Vagina (tissue), 2 donors: ENCODE measurements at places on chromosomes 13 and 19.

DNA sequence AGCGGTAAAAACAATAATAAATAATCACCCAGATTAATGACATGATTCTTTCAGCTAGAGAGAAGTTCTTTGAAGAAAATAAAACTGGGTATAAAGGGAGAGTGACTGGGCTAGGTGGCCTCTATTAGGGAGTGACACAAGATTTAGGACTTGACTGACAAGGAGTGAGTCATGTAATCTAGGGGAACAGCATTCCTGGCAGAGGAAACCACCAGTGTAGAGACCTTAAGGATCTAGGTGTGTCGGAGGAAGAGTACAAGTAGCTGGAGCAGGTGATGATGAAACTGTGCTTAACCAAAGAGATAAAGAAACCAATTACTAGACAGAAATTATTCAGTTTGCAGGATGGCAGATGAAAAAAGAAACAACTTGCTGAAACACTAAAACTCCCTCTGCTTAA lies 248.0 kb downstream of the RFC3 start:
- no peak for DNase-seq

DNA sequence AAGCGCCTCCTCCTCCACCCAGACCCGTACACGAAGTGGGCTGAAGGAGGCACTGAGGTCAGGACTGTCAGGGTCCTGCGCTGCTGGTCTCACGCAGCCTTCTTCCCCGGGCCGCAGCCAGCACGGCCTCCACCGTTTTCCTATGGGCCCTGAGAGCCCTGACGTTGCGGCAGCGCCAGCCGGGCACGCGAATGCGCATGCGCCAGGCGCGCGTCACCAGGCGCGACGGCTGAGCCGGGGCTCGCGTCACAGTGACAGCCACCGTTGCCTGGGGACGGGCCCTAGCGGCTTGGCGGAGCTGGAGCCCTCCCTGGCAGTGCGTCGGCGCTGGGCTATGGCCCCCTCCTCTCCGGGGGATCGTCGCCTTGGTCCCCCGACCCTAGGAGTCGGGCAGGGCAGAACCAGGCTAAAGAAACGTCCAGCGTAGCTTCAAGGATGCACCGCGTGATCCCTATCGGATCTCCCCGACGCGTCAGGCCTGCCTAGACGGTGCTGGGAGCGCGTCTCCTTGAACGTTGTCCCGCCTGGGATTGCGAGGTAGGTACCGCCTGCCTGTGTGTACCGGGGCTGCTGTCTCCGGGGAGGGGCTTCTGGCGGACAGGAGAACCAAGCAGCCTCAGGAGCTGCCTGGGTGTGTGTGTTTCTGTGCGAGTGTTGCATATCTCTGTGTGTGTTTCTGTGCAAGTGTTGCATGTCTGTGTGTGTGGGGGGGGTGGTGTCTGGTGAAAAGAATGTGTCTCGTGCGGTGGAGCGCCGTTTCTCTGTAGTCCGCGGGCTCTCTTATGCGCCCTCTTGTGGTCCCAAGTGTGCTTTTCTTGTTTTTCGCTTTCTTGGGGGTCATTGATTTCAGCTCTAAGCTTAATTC lies 43.2 kb downstream of the ZNF571 start:
- no peak for DNase-seq

DNA sequence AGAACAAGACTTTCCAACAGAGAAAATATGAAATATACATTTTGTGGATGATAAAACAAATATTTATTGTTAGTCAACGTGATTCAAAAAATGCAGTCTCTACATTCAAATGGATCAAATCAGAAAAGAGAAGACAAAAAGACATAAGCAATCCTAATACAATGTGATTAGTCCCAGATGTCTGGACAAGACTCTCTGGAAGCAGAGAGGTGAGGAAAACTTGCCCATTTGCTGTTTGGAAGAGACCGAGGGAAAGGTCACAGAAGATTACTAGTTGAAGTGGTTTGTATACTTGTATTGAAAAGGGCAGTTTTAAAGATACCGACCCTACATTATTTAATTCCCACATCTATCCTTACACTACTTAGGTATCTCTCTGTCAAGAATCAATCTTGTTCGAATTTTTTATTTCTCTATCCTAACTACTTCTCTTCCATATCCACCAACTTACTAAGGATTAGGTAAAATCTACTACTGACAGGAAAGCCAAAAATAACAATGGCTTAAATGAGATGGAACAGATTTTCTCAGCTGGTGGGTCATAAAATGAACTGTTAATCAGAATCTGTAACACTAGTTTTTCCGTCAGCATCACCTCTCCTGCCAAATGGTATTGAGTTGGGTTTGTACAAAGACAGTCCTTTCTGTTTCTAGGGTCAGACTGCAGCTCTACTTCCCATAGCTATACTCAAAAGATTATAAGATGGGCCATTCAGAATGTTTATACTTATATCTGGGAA lies 497.1 kb downstream of the DCT start:
- DNase-seq: no peak

DNA sequence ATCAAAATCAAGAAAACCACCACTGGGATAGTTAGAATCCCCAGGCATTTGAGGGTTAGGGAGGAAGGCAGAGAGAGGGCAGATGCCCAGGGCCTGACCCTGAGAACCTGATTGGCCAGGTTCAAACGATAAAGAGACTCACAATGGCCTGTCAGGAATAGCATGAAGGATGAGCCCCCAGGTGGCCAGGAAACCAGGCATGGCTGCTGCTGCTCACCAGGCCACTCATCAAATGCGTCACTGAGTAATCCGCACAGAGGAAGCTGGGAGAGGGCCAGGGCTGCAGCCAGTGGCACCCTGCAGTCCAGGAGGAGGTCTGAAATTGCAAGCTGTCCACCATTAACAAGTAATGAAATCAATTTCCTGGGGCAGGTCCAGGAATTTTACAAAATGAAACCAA lies 111.3 kb downstream of the KATNAL1 start:
- DNase-seq: no peak

DNA sequence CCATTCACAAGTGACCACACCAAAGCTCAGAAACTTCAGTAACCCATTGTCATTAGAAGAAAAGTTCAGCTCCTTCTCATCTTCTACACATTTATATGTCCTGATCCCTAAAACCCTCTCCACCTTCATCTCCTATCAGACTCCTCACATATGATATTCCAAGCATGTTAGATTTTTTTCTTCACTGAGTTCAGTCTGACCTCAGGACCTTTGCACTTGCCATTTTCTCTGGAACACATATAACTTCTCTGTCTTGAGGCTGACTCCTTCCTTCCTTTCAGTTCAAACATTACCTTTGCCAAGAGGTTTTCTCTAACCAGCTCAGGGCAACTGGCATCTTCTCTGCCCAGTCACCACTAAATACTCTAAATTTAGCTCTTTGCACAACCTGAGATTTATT lies 54.1 kb downstream of the C13orf42 start:
- DNase-seq: no peak

- DNase-seq: no peak
Measured at GRCh38 chr19:2235381-2236063, 607 bp downstream of the PLEKHJ1 start.

DNA sequence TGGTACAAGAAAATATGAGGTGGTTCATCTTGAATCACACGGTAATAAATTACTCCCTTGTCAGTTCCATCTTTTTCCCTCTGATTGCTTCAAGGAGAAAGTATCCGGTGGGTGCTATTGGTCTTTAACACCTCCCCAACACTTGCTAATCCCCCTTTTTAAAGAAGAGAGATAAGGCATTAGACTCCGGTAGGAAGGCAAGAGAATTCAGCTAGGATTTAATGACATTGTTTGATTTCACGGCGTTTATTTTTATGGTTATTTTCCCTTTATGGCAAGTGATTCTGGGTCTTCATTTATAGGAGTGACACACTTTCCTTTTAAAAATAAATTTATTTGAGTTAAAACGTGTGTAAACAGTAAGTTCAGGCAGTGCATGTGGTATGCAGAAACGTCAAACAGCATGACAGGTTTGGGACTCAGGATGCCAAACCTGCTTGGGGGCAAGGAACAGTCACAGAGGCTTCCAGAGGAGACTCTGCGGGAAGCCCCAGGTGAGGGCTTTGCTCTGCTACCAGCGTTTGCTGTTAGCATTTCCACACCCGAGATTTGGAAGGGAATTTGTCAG lies 36.5 kb downstream of the TSHZ3 start:
- no peak for DNase-seq

DNA sequence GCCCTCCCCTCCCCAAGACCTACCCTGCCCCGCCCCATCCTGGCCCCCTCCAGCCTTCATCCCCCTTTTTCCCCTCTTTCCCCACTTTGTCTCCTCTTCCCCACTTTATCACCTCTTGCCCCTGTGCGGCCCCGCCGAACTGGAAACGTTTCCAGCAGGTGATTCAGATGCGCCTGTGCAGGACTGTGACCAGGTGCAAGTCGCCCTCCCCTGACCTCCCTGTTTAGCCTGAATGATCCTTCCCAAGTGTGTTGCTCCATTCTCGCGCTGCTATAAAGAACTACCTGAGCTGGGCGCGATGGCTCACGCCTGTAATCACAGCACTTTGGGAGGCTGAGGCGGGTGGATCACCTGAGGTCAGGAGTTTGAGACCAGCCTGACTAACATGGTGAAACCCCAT lies 25.9 kb downstream of the ZNF791 start:
- no peak for DNase-seq

- no peak for DNase-seq
Measured at GRCh38 chr13:38898481-38898880, 92.2 kb downstream of the STOML3 start.

DNA sequence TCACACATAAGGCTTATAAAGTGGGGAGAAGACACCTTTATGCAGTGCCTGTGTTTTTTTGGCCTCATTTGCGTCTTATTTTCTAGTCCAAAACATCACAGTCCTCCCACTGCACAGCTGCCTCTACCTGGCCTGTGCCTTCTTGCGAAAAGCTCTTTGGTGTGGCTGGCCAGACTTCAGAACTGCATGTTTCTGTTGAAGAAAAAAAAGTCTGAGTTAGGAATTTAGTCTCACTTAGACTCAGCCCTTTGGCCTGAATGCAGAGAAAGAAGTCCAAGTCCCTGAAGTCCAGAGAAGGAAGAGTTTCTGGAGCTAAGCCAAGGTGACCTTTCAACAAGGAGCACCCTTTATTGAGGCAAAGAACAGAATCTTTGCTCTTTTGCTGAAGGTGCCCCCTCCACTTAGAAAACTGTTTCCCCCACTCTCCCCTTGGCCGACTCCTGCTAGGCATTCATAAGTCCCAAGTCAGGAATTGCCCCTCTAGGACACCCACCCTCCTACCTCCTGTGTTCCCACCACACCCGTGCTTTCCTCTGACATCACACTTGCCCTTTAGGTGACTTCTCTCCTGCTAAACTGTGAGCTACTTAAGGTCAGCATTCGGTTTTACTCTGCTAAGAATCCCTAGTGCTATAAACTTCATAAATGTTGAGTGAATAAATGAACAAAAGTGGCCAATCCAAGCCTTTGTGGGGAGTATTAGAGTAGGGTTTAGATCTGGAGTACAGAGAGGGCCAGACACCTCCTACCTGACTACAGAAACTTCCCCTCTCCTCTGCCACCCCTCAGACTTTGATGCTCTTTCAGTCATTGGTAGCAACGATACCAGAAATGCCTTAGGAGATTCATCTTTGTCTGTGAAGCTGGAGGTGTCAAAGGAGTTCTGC lies 226.8 kb downstream of the LACC1 start:
- no peak for DNase-seq

GRCh38 chr13:35791184-35791851 lies 314.8 kb upstream of the MAB21L1 start:
- no peak for DNase-seq

DNA sequence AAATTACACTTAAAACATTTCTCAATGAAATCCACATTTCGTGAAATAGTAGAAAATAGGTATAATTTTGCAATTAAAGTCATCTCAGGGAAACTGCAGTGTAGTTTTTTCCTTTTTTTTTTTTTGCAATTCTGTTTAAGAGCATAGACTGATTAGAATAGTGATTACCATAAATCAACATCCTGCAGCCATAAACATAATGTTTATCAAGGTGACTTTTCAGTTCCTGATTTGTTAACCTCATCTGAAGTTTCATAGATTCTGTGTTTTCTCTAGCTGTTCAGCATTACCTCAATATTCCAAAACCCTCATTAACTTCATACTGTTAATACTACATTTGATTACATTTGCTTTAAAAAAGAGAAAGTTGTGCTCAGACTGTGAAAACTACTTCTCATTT lies 286.3 kb upstream of the DACH1 start:
- DNase-seq: no peak

DNA sequence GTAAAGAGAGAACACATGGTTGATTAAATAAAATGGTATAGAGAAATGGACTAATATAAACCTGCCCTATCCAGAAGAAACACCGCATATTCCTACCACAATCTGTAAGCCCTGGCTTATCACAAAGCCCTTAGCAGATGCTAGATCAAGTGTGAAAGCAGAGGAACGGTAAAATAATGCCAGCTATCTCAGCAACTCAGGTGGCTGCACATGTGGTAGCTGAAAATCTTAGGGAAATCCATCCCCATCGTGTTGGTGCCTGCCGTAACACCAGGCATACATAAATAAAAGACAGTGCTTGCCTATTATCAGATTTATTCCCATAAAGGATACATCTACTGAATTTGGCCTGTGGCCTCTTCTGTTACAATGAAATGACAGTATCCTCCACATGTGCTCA lies 304.1 kb upstream of the MAB21L1 start:
- no peak for DNase-seq

DNA sequence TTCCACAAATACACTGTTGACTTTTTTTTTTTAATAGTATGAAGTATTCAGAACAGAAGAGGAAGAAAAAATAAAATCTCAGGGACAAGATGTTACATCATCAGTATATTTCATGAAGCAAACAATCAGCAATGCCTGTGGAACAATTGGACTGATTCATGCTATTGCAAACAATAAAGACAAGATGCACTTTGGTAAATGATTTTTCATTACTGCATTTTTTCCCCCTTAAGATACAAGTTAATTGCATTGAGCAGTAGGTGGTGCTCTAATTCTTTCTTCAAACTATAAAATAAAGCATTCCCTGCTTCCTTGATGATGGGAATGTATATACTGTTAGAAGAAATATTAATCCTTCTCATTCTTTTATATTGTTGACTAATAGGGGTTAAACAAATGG lies 17.1 kb downstream of the UCHL3 start:
- no peak for DNase-seq

DNA sequence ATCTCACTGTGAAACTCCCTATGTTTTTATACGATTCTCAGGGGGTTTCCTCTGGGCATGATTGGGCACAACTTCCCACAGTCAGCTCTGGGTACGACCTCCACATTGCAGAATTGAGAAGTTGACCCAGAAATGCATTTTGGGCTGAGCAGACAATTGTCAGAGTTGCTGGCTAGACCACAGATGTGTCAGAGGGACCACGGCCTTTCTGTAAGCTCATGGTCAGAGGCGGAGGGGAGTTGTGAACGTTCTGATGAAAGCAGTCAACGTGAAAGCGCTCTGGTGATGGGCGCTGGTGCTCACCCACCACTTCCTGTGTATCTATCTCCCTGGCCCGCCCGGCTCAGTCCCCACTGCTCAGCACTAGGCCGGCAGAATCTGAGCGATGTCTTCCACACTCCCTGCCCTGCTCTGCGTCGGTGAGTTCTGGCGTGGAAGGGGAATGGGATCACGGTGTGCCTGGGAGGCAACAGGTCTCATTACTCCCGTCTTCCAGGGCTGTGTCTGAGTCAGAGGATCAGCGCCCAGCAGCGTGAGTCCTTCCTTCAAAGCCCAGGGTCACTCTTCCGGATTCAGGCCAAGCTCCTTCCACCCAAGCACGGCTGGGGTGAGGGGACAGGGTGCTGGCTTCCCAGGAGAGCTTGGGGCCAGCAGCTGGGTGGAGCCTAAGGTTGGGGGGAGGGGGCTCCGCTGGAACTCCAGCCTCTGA lies at the start of gene NCR1:
TSS of gene NCR1 (plus strand) at position 346 of the 709 bp plus-strand sequence. CDS start at position 386, 40 bp downstream.
- no peak for DNase-seq

GRCh38 chr13:28550721-28551497 lies 56.0 kb upstream of the FLT1 start:
- no peak for DNase-seq
